ENCODE measurements at places on chromosomes 3 and 15. TPM values are rescaled to one million over a fixed set of nuclear protein-coding genes. Genes with fewer than 3 reads are reported as not detected.

DNA sequence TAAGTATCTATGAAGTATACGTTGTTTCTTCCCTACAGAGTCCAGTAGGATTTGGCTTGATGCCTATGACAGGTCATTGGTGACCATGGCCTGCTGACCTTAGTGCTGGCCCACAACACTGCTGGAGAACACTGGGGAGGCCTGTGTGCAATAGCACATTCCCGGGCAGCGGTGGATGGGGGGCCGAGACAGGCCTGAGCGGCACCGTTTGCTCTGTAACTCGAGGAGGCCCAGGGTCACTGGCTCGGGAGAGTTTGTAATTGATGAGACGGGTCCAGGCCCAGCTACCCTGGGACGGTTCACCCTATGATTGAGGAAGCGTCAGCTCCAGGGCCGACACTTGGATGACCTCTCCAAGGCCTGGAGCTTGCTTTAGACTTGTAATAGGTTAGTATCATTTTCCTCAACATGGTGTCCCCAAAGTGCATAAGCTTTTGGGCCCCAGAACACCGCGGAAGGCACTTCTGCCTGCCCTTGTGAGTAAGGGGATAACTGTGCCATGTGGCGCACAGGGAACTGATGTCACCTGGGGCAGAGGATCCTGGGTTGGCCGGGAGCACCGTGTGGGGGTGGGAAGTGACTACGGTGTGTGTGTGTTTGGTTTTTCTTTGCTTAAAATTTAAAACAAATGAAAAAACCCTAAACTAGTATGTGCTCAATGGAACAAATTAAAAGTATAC, 12.0 kb downstream of the TRPM1 start:
- no peak for DNase-seq
- H3K4me1 ChIP-seq: no peaks in the 10 kb centered on the region
- H3K36me3 ChIP-seq: no peaks in the 10 kb centered on the region
- no peaks in the 10 kb centered on the region for H3K27me3 ChIP-seq

GRCh38 chr3:39911465-39912309, 102.3 kb downstream of the MYRIP start:
- no peak overlapping the region for H3K27ac ChIP-seq
- no peaks in the 10 kb centered on the region for H3K27me3 ChIP-seq
- H3K4me3 ChIP-seq: no peak overlapping the region

Gene RASA2
- 34.0 TPM for total RNA-seq

DNA sequence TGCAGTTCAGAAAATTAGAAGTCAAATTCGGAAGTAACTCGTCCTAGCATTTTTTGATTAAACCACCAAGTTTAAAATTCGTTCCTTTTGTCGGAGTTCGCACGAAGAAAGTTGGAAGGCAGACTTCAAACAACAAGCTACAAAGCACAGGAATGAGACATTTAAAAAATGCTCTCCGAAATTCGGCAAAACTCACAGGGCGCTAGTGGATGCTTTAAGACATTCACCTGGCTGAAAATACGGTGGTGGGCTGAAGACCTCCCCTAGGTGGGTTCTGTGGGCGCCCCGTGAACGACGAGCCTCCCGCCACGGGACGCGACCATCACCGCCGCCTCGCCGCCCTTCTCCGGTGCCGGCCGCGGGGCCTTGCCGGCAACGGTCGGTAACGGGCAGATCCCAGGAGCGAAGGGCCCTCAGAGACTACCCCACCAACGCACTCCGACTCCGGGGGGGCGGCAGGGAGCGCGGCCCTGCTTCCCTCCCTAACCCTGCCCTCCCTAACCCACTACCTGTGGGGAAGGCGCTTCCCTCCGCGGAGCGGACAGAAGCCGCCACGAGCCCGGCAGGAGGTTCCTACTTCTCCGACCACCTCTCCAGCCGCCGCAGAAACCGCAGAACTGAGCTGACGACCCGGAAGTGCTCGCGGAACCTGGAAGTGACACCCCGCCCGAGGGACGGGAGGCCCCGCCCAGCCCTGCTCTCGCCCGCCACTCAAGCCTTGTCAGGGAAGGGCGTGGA, at the start of gene GTF2A2:
TSS of gene GTF2A2 (minus strand) at position 619 of the 738 bp plus-strand sequence. CDS start 5,238 bp downstream, outside the sequence.
- peak within 1 kb of the TSS; percentile 77 for H3K27ac ChIP-seq
- peaks cover 5% of the 10 kb centered on the region for H3K36me3 ChIP-seq
- peak; percentile 96 for DNase-seq
- H3K27me3 ChIP-seq: no peaks in the 10 kb centered on the region

- no peaks in the 10 kb centered on the region for H3K4me1 ChIP-seq
- H3K27me3 ChIP-seq: no peaks in the 10 kb centered on the region
- H3K4me3 ChIP-seq: no peak overlapping the region
- no peak for DNase-seq
Observed at GRCh38 chr3:37367436-37367835, 193.1 kb upstream of the LRRFIP2 start.

Gene TMED3
- total RNA-seq: 220 TPM

Gene CRABP1
- total RNA-seq: 19.6 TPM

GRCh38 chr3:64828276-64828675, 140.5 kb upstream of the ADAMTS9 start:
- no peaks in the 10 kb centered on the region for H3K27me3 ChIP-seq
- DNase-seq: no peak
- H3K4me1 ChIP-seq: peaks cover 29% of the 10 kb centered on the region
- no peaks in the 10 kb centered on the region for H3K36me3 ChIP-seq

DNA sequence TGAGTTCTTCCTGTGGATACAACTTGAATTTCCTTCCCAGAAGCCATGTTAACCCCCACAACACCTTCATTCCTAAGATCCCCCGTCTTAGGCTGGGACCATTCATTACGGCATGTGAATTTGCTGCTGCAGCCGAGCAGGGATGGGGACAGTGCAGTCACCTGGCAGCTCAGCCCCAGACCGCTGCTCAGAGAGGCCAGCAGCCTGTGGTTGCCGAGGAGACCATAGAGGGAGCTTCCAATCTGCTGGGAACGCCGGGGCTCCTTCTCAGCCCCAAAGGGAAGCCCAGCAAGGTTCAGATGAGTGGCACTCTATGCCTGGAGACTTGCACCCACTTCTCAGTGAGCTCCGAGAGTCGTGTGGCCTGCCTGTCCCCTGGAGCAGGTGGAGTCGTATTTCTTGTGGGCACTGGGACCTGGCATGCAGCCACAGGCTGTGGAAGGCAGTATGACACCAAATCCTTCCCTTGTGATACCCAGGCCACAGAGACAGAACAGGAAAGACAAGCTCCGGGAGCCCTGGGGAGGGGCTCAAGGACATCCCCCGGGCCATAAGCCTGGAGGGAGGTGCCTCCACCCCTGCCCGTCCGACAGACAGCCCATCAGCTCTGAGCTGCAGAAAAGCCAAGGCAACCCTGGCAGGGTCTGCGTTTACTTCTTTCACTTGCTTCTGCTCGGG, 167.3 kb downstream of the FAM43A start:
- DNase-seq: peak; percentile 13
- no peak overlapping the region for H3K27ac ChIP-seq
- no peaks in the 10 kb centered on the region for H3K36me3 ChIP-seq

Gene RFTN1
- total RNA-seq: 239 TPM

DNA sequence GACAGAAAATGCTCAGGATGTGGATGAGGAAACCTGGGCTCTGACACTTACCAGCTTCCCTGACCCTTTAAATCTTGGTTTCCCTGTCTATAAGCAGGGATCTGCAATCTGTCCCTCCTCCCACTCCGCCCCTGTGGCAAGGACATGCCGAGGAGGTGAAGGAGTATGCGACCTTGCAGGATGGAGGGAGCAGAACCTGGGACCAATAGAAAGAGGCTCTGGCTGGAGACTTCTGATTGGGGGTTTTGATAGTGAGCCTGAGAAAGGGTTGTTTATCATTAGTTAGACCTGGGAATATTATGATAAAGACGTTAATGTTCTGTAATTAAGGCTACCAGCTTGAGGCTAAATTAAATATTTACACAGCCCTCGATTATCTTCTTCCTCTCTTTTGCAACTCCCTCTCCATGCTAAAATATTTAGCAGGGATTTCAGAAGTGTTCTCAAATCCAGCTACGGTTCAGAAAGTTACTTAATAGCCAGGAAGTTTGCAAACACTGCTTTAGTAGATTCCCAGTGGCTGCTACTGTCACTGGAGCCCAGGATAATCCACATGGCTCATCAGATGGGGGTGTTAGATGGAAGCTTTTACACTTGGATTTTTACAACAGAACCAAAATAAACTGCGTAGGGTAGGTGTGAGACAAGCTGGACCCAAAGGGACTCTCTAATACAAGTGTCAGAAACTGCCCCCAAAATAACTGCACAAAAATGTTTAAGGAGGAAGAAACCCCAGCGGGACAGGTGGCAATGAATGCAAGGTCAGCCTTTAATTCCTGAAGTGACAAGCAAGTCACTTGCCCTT, 9.2 kb upstream of the PAQR5 start:
- H3K4me3 ChIP-seq: no peak overlapping the region
- H3K27me3 ChIP-seq: no peaks in the 10 kb centered on the region
- peaks cover 16% of the 10 kb centered on the region for H3K4me1 ChIP-seq
- H3K27ac ChIP-seq: no peak overlapping the region
- DNase-seq: no peak

Gene OCA2
- 5.5 TPM for total RNA-seq

GRCh38 chr3:56854856-56855611, 53.3 kb upstream of the ARHGEF3 start:
- H3K4me3 ChIP-seq: no peak overlapping the region
- H3K27ac ChIP-seq: no peak overlapping the region
- H3K36me3 ChIP-seq: no peaks in the 10 kb centered on the region

DNA sequence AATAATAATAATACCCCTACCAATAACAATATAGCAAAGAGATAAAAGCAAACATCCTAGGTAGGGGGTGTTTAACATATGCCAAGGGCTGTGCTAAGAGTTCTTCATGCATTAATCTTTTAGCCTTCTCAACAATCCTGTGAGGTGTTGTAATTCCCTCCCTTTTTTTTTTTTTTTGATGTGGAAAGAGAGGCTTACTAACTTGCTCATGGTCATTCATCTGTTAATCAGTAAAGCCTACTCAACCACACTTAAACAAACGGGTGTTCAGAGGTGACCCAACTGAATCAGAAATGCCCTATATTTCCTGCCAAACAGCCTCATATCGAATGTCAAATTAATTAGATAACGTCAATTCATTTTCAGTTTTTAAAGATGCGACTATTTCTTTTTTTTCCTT, 232.1 kb downstream of the CTNNB1 start:
- no peak overlapping the region for H3K4me3 ChIP-seq
- no peaks in the 10 kb centered on the region for H3K27me3 ChIP-seq
- no peaks in the 10 kb centered on the region for H3K36me3 ChIP-seq

- H3K36me3 ChIP-seq: no peaks in the 10 kb centered on the region
- H3K27me3 ChIP-seq: no peaks in the 10 kb centered on the region
- peak overlapping the region; percentile 90 for H3K4me3 ChIP-seq
- H3K4me1 ChIP-seq: peaks cover 44% of the 10 kb centered on the region
- DNase-seq: no peak
Observed at GRCh38 chr15:74955017-74955416, 1.6 kb downstream of the RPP25 start.

DNA sequence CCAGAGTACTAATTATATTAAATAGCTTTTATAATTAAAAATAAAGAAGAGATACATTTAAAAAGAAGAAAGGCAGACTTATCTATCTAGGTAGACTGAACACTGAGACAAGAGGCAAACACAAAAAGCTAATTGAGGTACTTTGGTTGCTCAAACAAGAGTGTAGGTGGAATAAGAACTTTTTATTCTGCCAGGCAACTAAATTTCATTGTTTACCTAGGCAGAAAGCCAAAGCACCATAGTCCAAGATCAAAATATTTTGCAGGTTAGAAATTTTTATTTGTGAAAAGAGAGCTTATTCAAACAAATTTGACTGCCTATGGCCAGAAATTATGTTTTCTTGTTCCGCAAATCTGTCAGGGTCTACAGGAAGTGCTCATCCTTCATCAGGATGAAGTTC, 499.6 kb upstream of the GBE1 start:
- no peak overlapping the region for H3K27ac ChIP-seq
- no peaks in the 10 kb centered on the region for H3K27me3 ChIP-seq
- no peaks in the 10 kb centered on the region for H3K36me3 ChIP-seq
- no peak overlapping the region for H3K4me3 ChIP-seq
- DNase-seq: no peak

Gene EHHADH
- 10.6 TPM for total RNA-seq

DNA sequence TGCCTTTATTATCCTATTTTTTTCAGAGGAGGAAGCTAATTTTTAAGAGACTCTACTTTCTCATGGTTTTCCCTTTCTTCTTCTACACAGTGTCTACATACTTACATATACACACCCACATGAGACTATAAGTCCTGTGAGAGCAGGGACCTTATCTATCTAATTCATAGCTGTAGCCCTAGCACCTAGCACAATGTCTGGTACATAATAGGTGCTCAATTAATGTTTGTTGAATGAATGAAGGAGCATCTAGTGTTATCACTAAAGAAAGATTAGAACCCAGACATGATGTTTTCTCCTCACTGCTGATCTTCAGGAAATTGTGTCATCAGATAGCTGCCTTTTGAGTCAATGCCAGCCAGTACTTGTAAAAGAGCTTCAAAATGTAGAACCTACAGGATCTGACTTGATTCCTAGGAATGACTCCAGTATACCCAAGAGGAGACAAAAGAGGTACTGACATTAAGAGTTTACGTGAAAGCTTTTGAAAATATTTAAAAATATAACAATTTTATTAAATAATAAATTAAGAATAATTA, 2.5 kb downstream of the SCG5 start:
- H3K36me3 ChIP-seq: no peaks in the 10 kb centered on the region
- no peaks in the 10 kb centered on the region for H3K27me3 ChIP-seq
- no peak overlapping the region for H3K27ac ChIP-seq

Gene FAM81A
- 2.5 TPM for total RNA-seq

- H3K4me1 ChIP-seq: no peaks in the 10 kb centered on the region
- no peak for DNase-seq
- H3K27ac ChIP-seq: no peak overlapping the region
Observed at GRCh38 chr3:7423995-7424394, 563.1 kb downstream of the GRM7 start.

- no peak overlapping the region for H3K27ac ChIP-seq
- H3K27me3 ChIP-seq: no peaks in the 10 kb centered on the region
- H3K4me3 ChIP-seq: no peak overlapping the region
- peaks cover 37% of the 10 kb centered on the region for H3K4me1 ChIP-seq
Observed at GRCh38 chr15:101088271-101088670, 163.6 kb downstream of the CHSY1 start.

DNA sequence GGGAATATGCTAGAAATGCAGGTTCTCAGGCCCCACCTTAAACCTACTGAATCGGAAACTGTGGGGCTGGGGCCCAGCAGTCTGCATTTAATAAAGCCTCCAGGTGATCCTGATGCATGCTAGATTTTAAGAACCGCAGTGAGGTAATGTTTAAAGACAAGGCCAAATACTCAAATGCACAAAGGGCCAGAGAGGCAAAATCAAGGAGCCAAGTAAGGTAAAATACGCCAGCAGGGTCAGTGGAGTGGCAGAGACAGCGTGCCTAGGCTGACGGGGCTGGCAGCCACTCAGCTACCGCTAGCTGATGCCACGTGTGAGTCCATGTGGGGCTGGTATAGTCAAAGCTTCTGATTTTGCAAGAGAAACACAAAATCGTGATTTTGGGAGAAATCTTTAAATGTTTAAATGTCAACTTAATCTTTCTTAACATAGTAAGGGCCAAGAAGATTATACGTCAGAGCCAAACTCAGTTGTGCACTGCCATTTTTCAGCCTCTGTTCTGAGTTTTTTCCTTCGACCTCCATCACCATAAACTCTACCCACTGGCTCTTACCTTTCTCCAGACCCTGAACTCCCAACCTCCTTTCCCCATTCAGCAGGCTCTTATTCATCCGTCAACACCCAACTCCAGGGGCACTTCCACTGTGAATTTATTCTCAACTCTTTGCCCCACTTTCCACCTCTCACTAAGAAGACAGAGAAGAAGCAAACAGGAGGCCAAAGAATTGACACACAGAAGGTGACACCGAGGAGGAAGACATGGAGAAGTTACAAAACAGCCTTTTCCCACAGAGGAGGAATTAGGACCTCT, 136.6 kb upstream of the RAD18 start:
- no peak for DNase-seq
- no peaks in the 10 kb centered on the region for H3K36me3 ChIP-seq
- H3K4me3 ChIP-seq: no peak overlapping the region
- H3K4me1 ChIP-seq: no peaks in the 10 kb centered on the region
- no peaks in the 10 kb centered on the region for H3K27me3 ChIP-seq
